ENCODE measurements at places on chromosomes 7 and 10. TPM values are rescaled to one million over a fixed set of nuclear protein-coding genes. Genes with fewer than 3 reads are reported as not detected.

RAB19 gene
- total RNA-seq = 4.2 TPM

- no peak for DNase-seq
Measured at GRCh38 chr7:102292813-102293798, 6.4 kb downstream of the SH2B2 start.

- no peak for DNase-seq
Measured at GRCh38 chr10:100114976-100115770, 33.5 kb upstream of the CPN1 start.

GRCh38 chr7:45721686-45722598, 147.8 kb downstream of the ADCY1 start:
- no peak for DNase-seq

GRCh38 chr7:128076796-128077271, 45.6 kb upstream of the LRRC4 start:
- peak; percentile 64 for DNase-seq

DNA sequence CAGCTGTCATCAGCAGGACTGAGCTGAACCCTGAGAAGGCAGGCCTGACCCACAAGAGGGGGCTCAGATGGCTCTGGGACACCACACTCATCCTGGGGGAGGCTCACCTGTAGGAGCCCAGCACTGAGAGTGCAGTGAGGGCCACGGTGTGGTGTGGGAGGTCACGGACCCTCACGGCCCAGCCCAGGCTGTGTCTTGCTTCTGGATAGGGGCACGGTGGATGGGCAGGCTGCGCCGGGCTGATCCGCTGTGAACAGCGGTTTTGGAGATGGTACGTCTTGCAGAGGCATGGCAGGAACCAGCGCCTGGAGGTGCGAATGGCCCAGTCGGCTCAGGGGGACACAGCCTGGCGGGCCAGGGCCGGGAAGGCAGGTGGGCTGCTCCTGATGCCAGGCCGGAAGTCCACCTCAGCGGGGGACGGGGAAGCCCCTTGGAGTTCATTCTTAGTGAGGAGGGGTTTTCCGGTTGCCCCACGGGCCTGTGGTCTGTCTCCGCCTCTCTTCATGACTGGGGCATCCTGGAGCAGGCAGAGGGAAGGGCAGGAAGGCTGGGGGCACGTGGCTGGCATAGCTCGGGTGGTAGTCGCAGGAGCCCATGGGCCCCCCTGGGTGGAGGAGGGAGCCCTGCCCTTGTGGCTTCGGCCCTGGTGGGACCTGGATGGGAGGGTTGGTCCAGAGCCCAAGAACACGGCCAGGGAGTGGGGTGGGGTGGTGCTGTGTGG, 112.5 kb downstream of the UNCX start:
- no peak for DNase-seq

DYNC1I1 gene
- total RNA-seq = 7.7 TPM

- no peak for DNase-seq
Measured at GRCh38 chr7:132561763-132562162, 14.5 kb downstream of the PLXNA4 start.

GRCh38 chr7:117582219-117582704, 102.4 kb downstream of the CFTR start:
- DNase-seq = no peak

PLXNA4 gene
- total RNA-seq = 32.5 TPM

DNA sequence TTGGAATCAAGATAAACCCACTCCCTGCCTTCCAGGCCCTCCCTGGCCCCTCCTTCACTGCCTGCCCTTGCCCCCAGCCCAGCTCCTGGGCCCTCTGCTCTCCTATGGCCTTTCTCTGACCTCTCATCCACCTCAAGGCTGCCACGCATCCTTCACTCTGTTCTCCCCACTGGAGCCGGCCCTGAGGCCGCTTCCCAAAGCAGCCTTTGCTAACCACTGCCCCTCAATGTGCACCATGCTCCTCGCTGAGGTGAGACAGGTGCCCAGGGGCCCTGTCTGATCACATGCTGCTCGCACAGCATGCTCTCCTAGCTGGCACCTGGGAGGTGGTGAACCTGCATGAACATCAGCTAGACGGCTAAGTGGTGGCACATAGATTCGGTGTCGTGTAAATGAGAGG, 138.5 kb upstream of the RET start:
- no peak for DNase-seq

GRCh38 chr7:134919240-134919641, 67.1 kb upstream of the AGBL3 start:
- no peak for DNase-seq

DNA sequence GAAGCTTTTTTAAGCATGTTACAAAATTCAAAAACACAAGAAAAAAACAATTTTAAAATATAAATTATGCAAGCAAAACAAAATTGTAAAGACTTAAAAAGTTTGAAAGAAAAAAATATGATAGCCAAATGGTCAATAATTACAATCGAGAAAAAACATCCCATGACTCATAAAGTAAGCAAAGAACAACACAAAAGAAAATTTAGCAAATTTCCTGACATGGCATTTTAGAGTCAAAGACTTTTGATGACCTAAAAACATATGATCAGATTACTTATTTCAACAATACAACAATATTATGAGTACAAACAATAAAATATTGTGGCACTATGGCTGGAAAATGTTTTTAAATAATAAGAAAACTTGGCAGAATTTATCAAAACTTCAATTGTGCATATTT, 312.1 kb upstream of the MEOX2 start:
- no peak for DNase-seq

GRCh38 chr7:94612253-94612652, 43.7 kb downstream of the SGCE start:
- DNase-seq = no peak

DNA sequence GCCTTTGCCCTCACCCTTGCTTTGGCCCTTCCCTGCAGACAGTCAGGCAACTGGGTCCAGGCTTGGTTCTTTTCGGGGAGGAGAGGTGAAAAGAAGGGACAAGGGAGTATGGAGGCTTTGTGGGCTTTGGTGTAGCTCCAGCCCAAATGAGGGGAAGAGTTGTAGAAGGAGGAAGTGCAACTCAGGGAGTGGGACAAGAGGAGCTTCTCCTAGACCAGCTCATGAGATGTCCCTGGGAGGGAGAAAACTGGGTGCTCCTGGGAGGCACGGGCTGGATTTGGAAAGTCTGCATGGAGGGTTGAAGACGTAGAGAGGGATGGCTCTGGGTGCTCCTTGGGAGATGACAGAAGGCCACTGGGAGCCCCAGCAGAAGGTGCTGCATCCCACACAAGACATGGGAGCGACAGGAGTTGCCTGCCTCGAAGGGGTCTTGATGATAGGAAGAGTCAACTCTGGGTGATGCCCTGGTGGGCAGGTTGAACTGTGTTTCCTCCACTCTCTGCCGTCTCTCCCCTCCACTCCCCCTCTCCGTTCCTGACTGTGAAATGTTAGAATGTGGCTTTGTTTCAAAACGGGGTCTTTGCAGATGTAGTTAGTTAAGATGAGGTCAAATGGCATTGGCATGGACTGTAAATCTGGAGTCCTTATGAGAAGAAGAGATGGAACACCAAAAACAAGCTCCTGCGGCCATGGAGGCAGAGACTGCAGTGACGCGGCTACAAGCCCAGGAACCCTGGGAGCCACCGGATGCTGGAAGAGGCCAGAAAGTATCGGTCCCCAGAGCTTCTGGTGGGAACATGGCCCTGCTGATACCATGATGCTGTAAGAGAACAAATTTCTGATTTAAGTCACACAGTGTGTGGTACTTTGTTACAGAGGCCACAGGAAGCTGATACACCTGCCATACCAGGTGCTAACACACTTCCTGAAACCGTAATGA, 298.5 kb downstream of the GLRX3 start:
- no peak for DNase-seq

DNA sequence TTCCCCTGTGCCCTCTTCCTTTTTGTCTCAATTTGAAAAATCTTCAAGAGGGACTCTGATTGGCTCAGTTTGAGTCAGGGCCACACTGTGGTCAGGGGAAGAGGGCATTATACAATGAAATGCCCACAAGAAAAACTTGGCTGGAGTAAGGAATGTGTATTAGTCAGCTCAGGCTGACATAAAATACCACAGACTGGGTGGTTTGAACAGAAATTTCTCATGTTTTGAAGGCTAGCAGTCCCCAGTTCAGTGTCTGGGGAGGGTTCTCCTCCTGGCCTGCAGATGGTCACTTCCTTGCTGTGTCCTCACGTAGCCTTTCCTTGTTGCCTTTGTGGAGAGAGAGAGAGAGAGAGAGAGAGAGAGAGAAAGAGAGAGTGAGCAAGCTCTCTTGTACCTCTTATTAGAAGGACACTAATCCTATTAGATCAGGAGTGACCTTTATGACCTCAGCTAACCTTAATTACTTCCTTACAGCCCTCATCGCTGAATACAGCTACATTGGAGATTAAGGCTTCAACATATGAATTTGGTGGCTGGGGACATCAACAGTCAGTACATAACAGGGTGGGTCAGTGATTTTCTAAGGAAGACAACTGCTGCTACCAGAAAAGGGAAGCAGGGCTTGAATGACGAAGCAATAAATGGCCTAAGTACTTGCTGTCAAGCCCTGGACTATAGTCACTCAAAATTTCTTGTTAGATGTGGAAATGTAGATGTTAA, 25.8 kb upstream of the FAM13C start:
- no peak for DNase-seq

DNA sequence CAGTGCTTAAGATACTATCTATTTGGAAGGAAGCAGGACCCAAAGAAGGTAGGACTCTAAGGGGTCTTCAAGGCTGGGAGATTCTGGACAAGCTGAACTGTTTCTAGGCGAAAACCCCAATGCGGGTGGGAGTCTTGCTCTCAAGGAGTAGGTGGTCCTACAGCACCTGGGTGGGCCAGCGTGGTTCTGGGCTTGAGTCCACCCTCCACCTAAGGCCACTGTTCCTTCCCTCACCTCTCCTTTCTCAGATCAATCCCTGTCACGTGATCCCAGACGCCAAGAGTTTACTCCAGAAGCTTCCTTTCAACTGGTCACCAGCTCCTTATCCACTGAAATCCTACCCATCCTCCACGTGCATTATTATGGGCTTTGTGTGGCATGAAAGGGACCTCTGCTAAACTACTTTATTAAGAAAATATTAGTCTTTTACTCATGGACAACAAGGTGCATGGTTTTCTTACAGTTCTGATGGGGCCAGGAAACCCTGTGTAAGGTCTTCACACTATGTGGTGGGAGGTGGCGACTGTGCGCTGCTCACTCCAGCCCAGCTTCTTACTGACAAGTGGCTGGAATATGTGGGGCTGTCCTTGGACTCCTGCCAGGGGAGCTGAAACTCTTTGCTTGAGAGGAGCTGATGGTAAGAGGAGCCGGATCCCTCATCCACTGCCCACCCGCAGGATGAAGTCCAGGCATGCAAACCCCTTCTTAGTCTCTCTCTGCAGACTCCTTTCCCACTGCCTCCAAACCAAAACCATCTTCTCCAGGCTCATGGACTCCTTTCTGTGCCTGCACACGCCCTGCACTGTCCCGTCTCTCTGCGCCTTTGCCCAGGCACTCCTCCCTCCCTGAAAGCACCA, 1.6 kb downstream of the ZNF746 start:
- peak; percentile 54 for DNase-seq

- DNase-seq = no peak
Measured at GRCh38 chr7:97019710-97020225, 4.9 kb downstream of the DLX5 start.

PDZD7 gene
- 2.3 TPM for total RNA-seq

- DNase-seq = no peak
Measured at GRCh38 chr7:40232242-40232893, 97.6 kb downstream of the SUGCT start.

VWDE gene
- 8.8 TPM for total RNA-seq

DNA sequence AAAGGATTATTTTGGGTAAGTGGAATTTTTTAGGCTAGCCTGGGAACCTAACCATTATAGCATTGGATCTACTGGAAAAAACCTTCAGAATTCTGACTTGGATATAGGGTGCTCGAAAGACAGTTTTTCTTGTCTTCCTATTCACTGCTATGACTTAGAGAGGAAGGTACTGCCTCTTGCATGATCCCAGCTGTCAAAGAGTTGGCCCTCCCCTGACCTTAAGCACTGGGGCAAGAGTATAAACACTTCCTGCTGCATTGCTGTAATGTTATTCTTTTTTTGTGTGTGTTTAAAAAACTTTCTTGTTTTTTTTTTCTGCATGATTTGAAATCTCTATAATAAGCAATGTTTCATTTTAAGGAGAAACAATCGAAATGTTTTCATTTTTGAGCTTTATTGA, 113.0 kb downstream of the LRMDA start:
- DNase-seq = no peak

DNA sequence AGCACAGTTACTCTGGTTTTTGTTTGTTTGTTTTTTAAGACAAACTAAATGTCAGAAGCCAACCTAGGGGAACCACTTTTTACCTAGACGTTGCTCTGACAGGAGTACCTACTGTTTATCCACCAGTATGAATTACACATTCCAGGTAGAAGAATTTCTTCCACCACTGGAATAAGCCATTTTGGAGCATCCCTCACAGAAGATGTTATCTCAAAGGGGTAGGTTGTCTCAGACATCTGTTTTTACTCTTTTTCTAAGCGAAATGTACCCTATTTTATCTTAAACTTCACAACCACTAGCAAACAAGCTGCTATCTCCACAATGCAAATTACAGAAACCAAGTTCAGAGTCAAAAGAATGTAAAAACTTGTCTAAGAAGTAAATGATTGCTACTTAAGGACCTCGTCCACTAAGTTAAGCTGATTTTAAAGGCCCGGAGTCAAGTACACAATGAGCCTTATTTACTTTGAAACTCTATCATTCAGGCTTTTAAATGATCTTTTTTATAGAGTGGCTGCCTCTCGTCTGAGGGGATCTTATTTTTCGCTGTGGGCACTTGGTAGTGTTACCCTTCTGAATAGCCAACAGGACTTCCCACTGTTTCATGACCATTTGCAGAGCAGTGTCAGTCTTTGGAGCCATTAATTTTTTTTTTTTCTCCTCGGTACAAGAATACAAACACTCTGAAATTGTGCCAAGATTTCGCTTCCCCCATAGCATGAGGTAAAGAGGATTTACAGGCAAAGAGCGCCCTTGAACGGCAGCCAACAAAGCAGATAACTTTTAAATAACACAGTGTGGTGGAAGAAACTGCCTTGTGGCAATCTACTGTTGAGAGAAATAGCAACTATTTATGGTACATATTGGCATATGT, 15.7 kb upstream of the ARMC3 start:
- DNase-seq = no peak

- no peak for DNase-seq
Measured at GRCh38 chr10:52853704-52854103, 81.1 kb upstream of the MBL2 start.

ZPBP gene
- total RNA-seq = not detected

DNA sequence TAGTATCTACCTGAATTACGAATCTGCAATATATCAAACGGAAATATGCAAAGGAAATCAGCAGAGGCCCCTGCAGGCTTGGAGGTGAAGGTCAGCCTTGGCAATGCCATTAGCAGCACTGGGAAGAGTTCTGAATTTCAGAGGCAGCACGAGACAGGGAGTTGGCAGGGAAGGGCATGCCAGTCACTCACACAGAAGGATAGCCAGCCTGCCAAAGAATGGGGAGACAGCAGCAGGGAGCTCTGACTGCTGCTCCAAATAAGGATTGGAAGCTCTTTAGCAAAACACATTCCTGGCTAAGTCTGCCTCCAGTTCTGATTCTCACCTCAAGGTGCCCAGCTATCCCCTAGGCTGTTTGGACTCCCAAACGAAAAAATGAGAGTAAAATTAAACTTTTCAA, 188.0 kb downstream of the PDE1C start:
- DNase-seq = peak; percentile 78

Data from breast epithelium (tissue), 4 donors.